ENCODE measurements at places on chromosomes 3 and 15.

GRCh38 chr3:108823227-108823626 lies 641 bp downstream of the TRAT1 start:
- no peak for DNase-seq

DNA sequence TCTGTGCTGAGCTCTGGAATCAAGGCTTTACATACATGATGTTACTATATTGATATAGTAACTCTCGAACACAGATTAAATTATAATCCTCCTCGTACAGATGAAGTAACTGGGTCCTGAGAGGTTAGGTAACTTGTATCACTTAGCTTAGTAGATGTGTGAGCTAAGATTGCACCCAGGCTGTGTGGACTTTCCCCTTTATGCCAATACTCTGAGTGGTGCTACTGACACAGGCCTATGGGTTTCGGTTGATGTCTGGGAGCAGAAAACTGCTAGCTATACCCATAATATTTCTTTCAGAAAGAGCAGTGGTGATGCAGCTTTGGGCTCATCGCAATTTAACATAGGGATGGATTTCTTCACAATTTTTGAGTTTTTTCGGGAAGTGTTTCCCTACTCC lies 259.7 kb downstream of the RBMS3 start:
- DNase-seq: no peak

DNA sequence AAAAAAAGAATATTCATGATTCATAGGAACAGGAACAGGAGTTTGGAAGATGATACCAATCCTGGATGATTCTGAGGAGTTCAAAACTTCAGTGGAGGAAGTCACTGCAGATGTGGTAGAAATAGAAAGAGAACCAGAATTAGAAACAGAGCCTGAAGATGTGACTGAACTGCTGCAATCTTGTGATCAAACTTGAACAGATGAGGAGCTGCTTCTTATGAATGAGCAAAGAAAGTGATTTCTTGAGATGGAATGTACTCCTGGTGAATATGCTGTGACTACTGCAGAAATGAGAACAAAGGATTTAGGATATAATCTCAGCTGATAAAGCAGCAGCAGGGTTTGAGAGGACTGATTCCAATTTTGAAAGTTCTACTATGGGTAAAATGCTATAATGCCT lies 72.7 kb downstream of the GSK3B start:
- peak; percentile 28 for DNase-seq

- peak; percentile 38 for DNase-seq
These were observed 166.4 kb upstream of the PROK2 start for GRCh38 chr3:71951361-71951760.

GRCh38 chr15:70132139-70132538 lies 34.4 kb upstream of the TLE3 start:
- DNase-seq: no peak

DNA sequence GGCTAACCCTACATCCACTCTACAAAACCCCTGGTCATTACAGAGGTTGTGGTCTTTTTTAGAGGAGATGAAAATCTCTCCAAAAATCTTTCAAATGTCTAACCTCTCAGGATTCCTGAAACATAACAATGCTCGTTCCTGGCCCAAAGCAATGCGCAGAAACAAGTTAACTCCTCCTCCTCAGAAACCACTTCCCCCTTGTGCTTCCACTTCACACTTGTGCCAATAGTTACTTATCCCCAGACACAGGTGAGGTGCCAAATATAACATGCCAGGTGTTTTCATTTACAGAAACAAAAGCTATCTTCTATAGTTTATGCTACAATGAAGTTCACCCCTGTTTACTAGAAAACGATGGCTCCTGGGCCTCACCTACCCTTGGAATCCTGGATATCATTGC lies 6.2 kb downstream of the NDUFAF1 start:
- no peak for DNase-seq

GRCh38 chr3:151142929-151143328 lies 57.5 kb downstream of the MED12L start:
- DNase-seq: no peak

- no peak for DNase-seq
These were observed 71.6 kb upstream of the CSPG5 start for GRCh38 chr3:47650294-47650693.

DNA sequence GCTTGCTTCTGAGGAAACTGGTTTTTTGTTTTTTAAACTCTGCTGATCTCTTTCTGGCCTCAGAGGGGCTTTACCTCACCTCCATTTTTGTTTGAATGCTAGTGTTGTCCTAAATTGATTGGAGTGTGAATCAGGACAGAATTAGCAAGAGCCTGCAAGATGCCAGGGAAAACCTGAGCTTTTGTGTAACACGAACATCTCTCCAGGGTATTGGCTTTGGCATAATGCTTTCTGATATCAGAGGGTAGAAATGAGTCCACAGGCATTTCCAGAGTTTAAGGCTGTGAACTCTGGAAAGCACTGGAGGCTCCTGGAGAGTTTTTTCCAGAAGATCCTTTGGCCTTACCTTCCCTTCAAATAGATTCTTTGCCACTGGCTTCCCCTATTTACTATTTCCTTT lies 87.1 kb downstream of the WDR76 start:
- no peak for DNase-seq

DNA sequence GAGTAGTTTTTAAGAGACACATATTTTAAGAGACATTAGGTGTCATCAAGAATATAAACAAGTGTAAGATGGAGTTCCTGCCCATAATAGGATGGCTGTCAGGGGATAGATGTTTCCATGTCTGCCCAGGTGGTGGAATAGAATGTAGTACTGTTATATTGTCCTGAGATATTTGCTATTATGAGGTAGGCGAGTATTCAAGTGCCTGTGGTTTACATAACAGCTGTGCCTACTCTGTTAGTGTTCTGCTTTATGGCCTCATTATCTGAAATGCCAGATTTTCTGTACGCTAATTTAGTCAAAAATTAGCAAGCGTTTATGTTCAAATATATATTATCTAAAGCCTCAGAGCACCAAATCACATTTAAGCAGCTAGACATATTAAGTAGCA lies 360.2 kb upstream of the ROPN1 start:
- no peak for DNase-seq

GRCh38 chr15:28246605-28247004 lies 75.4 kb downstream of the HERC2 start:
- DNase-seq: no peak

GRCh38 chr15:51642696-51643095 lies 20.1 kb upstream of the DMXL2 start:
- DNase-seq: no peak

- no peak for DNase-seq
These were observed 65.1 kb upstream of the KLF13 start for GRCh38 chr15:31261266-31262142.

Data from inflammatory macrophage treated with lipopolysaccharide for 4 hours (primary cell).